GM12865 (cell line): ENCODE measurements at places on chromosomes 6 and 20.

GRCh38 chr6:37791156-37791919, 28.2 kb upstream of the ZFAND3 start:
- DNase-seq, result peak; percentile 85

GRCh38 chr6:137893726-137894125, 26.7 kb downstream of the TNFAIP3 start:
- DNase-seq, result no peak

DNA sequence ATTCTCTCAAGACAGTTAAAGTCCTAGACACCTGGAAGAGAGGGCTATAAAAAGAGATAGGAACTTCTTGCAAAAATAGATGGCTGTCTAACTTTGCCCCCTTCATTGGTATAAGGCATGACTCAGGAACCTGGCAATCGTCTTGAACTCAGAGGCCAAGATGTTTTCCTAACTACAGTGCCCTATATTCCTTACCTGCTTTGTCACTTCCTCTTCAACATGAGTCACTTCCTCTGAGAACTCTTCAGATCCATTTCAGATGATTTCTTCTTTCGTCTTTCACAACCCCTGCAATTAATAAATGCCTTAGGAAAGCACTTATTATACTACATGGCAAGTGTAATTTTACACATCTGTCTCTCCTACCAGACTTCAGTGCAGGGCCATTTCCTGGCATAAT, 83.5 kb downstream of the HAO1 start:
- DNase-seq, result no peak

GRCh38 chr6:144189351-144189750, 39.0 kb downstream of the STX11 start:
- DNase-seq, result no peak

DNA sequence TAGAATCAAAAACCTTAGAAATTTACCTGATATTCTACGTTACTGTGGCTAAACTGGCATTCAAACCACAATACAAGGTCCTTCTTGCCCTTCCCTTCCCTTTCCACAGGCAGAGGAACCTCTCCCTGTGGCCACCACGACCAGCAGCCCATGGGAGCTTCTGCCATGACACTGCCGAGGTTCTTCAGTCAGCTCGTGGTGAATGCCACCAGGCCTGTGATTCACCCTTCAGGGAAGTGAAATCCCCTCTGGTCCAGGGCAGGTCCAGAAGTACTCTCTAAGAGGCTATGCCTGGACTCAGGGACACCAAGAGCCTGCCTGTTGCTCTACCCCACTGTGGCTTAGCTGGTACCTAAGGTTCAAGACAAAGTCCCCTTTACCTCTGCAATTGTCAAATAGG, 123.0 kb downstream of the HTR1B start:
- DNase-seq, result no peak
